Activated naive CD8-positive, alpha-beta T cell treated with anti-CD3 and anti-CD28 coated beads for 36 hours (primary cell): ENCODE measurements at places on chromosomes 16 and 17. TPM values are rescaled to one million over a fixed set of nuclear protein-coding genes. Genes with fewer than 3 reads are reported as not detected.

- peak; percentile 79 for DNase-seq
Measured at GRCh38 chr16:90008708-90009145, 10.5 kb downstream of the DBNDD1 start.

MPP2 gene
- 5.2 TPM for total RNA-seq

GRCh38 chr16:9072806-9073341 lies 18.6 kb upstream of the HAPSTR1 start:
- peak; percentile 61 for DNase-seq

DNA sequence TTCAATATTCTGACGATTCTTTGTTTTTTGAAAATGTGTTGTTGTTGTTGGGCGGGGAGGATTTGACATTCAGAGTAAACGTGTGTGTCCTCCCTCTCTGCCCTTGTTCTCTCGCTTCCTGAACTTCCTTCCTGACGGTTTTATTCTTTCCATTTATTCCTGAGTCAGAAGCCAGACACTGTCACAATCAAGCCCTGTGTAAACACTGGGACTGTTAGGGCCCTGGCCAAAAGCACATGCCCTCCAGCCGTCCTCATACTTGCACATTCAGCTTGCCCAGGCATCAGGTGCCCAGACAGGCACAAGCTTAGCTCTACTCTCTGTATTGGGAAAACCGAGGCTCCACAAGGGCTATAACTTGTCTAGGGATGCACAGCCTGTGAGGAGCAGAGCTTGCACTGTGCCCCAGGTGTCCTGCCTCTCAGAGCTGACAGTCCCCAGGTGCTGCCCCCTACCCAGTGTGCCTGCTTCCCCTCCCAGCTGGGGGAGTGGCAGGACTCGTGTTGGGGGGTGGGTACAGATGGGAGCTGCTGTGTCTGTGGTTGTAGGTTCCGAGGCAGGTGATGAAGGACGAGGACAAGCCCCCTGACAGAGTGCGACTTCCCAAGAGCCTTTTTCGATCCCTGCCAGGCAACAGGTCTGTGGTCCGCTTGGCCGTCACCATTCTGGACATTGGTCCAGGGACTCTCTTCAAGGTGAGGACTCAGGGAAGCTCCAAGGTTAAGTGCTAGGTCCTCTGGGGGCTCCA lies 9.7 kb downstream of the ADGRG3 start:
- DNase-seq, result no peak

DNA sequence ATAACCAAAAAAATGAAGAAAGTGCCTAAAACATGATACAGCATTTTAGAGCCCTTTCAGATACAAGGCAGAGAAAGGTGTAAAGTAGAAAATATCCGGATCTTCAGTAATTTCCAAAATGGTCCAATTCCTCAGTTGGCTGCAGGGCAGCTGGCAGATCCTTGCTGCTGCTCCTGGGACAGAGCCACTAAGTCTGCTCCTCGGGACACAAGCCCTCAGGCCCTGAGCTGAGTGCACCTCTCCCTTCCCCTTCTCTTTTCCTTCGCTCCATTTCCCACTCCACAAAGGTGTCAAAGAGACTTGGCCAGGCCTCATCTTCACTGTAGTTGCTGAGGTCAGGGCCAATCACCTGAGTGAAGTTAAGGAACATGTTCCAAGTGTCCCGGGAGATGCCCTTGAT lies 40.5 kb downstream of the DCUN1D3 start:
- no peak for DNase-seq
